Activated T-helper 1 cell treated with Interleukin-2 at 50 U/mL for 16 hours (primary cell): ENCODE measurements at places on chromosomes 2 and 18.
A peak's percentile ranks its signal among the peaks of the same experiment; 100 is the strongest.

DNA sequence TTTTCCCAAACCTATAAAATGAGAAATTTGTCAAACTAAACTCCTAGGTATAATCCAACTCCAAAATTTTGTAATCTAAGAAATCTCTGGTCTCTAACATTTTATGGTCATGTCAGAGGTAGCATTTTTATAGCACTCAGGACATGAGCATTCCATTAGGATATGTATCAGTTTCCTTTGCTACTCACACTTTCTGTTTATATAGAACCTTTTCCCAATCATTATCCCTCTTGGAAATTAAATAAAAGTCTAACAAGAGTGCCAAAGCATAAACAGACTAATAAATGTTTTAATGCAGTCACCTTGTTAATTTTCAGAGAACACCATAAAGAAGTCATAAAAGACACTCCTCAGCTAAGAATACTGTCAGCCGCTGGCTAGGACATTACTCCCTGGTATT, 300.0 kb upstream of the CWC22 start:
- no peak for DNase-seq

GRCh38 chr18:58687871-58688308, 16.6 kb downstream of the MALT1 start:
- peak; percentile 26 for DNase-seq

DNA sequence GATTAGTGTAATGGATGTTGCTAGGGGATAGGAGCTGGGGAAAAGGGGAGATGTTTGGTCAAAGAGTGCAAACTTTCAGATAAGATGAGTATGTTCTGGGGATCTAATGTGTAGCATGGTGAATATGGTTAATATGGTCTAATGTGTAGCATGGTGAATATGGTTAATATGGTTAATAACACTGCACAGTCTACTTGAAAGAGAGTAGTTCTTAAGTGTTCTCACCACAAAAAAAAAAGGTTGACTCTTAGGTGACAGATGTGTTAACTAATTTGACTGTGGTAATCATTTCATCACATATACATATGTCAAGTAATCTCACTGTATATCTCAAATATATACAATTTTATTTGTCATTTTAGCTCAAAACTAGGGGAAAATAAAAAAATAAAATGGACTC, 121.3 kb upstream of the CD226 start:
- no peak for DNase-seq

GRCh38 chr2:163953390-163953907, 217.6 kb upstream of the FIGN start:
- DNase-seq = no peak

GRCh38 chr2:176742271-176742670, 470.3 kb upstream of the HNRNPA3 start:
- DNase-seq = no peak

- no peak for DNase-seq
These were observed 178.6 kb upstream of the ZNF804A start for GRCh38 chr2:184419744-184420143.

- no peak for DNase-seq
These were observed 4.1 kb upstream of the TMEM177 start for GRCh38 chr2:119674711-119675500.

DNA sequence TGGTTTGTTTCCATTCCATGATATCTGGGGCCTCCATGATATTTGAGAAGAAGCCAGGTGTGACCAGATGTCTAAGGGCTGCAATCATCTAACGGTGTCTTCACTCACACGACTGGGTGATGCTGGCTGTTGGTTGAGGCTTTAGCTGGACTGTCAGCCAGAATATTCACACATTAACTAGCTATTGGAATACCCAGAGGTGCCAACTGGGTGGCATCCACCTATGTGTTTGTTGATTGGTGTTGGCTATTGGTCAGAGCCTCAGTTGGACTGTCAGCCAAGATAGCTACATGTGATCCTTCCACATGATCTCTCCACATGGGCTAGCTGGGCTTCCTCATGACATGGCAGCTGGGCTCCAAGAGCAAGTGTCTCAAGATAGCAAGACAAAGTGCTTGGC, 117.4 kb downstream of the CDCA7 start:
- no peak for DNase-seq

GRCh38 chr2:238240757-238241711, 1.2 kb upstream of the HES6 start:
- no peak for DNase-seq

DNA sequence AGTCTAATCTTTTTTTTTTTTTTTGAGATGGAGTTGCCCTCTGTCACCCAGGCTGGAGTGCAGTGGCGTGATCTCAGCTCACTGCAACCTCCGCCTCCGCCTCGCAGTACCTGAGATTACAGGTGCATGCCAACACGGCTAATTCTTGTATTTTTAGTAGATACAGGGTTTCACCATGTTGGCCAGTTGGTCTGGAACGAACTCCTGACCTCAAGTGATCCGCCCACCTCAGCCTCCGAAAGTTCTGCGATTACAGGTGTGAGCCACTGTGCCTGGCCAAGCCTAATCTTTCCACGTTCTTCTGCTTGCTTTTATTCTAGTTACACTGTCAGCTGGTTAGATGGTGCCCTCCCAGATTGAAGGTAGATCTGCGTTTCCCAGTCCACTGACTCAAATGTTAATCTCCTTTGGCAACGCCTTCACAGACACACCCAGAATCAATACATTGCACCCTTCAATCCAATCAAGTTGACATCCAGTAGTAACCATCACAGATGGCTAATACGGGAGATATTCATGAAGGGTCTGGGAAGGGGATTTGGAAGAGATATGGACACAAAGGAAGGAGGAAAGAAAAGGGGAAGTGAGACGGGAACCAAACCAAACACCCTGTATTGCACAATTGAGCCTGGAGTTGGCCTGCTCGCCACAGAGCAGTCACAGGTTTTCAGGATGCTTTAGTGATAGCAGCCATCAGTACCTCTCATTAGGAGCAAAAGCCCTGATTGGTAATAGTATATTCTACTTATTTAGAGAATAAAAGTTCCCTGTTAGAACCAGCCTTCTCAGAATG, 229.8 kb downstream of the PIK3C3 start:
- DNase-seq = no peak

- DNase-seq = no peak
These were observed 1.3 kb downstream of the PIAS2 start for GRCh38 chr18:46915800-46916550.

- no peak for DNase-seq
These were observed 7.6 kb downstream of the ITM2C start for GRCh38 chr2:230872151-230872967.

- DNase-seq = no peak
These were observed at the start of gene SCYGR4 for GRCh38 chr2:227617316-227618230. TSS of gene SCYGR4 (plus strand) at chr2:227617498. CDS start at chr2:227617498, 0 bp downstream.

DNA sequence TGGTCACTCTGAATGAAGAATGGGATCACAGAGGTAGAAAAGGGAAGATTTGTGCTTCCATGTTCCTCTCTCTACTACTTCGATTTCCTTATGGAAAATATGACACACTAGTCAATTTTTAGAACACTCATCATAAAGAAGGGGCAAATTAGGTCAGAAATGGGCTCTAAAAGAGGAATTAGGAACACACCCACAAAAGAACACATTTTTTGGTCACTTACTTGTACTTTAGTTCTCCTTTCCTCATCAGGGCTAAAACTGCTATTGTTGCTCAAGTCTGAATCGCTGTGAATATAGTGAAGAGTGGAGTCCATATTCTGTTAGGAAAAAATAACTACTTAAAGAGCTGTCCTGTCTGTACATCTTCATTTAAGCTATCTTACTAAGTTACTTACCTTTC, 52.6 kb downstream of the PPP4R1 start:
- no peak for DNase-seq

DNA sequence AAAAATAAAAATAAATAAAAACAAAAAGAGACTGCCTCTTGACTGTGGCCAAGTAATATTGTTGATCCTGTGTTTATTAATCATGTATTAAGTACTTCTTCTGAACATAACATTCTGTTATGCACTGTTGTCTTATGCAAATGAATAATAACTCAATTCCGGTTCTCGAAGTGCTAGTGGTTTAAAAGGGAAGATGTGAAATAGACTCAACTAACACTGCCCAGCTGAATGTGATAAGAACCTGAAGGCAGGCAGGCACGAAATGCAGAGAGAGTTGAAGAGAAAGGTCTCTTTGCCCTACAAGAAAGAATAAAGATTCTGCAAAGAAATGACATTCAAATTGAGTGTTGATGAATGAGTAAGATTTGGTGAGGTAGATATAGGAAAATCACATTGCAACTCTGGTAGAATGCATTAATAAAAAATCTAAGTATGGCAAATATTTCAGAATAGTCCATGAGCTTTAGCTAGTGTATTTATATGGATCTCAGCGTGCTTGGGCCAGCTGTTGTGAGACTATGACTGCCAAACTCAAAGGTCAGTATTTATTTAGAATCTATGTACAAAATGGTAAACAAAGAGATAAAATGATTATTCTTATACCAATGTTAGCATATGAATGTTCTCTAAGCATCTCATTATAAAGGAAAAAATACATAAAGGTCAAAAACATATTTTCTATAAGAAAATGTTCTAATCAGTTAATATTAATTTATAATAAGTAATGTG, 352.3 kb upstream of the CDH7 start:
- DNase-seq = no peak

DNA sequence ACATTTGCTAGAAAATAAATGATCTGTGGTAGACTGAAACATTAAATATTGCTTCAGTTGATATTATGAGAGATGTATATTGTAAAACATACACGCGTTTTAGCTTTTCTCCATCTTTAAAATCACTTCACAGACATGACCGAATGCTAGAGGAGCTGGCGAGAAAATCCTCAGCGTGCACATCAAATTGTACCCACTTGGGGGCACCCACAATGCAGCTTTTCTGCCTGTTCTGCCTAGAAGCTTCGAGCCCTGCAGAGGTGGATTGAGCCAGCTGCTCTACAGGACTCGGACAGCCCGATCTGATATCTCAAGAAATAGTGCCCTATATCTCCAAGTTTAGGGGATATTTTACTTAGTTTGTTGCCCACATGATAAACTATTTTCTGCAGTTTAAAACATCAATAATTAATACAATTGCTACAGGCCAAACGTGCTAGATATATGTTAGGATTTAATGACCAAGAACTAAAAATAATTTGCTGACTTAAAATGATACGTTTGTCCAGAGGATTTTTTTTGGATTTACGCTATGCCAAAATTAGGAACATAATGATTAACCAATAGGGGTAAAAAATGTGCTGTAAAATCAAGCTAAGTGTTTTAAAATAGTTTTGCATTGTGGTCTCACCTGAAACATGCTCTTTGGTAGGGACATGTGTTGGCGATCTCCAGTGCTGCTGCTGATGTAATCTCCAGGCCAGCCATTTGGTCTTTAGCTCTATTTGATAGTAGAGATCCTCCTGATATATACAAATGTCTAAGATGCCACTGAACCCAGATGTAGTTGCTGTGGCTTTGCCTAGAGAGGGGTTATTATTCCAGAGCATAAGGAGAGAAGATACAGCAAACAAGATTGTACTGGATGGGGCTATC, 22.3 kb upstream of the ATP5MC3 start:
- DNase-seq = no peak

GRCh38 chr18:58287353-58288274, 243.6 kb downstream of the NEDD4L start:
- no peak for DNase-seq

GRCh38 chr18:3283908-3284307, 22.0 kb downstream of the MYL12B start:
- no peak for DNase-seq

GRCh38 chr2:110746586-110747521, 14.5 kb downstream of the ACOXL start:
- DNase-seq = no peak

DNA sequence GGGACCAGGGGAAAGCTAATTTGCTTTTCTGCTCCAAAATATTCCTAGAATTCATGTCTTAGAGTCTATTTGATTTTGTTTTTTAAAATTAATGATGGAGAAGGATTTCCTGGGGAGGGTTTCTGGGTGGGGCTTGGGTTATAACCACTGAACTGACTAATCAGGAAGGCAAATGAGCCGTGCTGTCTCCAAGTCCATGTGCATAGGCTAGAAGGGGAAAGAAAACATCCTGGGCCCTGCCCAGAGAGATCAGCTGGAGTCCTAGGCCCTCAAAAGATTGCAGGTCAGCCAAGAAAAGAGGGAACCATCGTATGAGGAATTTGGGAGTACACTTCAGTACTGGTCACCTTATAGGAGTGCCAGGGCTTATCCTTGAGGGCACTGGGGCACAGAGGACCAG, 480.2 kb upstream of the CELF4 start:
- no peak for DNase-seq

GRCh38 chr2:125730921-125731320, 925.0 kb upstream of the GYPC start:
- DNase-seq = no peak

DNA sequence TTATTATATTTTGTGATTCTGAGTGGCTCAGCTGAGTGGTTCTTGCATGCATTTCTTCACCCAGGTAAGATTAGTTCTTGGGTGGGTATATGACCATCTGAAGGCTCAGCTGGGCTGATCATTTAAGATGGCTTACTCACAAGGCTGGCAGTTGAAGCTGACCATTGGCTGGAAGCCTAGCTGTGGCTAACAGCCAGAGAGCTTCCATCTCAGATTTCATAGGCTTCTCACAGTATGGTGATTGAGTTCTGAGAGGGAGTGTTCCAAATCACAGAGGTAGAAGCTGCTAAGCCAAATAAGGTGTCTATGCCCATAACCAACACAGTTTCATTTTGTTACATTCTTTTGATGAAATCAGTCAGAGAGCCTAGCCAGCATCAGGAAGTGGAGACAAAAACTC, 117.4 kb upstream of the RPRM start:
- no peak for DNase-seq

DNA sequence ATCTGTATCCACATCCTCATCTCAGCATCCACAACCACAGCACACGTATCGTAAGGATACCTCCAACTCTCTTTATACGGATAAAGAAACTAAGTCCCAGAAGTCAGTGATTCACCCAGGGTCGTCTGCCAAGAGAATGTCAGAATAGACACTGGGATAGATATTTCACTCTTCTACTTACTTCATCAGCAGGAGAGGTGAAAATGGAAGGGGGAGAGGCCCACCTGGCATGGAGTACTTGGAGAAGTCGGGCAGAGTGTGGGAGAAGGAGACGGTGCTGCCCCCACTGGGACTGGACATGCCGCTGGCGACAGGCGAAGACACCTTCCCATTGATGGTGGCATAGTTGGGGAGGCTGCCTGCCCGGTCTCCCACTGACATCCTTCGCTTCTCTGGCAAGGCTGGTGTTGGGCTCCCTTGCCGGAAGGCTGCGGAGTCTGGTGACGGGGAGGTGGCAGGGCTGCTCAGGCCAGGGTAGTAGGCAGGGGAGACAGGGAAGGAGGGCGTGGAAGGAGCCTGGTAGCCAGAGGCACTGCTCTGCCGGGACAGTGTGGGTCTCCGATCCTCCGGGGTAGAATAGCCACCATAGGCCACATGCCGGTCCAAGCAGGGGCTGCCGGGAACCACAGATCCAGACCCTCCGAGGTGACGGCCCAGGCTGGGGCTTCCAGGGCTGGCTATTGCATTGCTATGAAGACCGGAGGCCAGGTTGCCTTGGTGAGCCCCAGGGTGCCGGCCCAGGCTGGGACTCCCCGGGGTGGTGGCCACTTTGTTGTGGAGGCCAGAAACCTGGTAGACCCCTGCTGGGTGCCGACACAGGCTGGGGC, 185.1 kb downstream of the TNS1 start:
- DNase-seq = no peak
